ENCODE measurements at places on chromosomes 6 and 20. TPM values are rescaled to one million over a fixed set of nuclear protein-coding genes. Genes with fewer than 3 reads are reported as not detected.

The EBF4 gene
- total RNA-seq = 0.99 TPM

The LTB gene
- total RNA-seq = not detected

The SLC16A10 gene
- not detected for total RNA-seq

The SYNDIG1 gene
- 0.17 TPM for total RNA-seq

The HCRTR2 gene
- not detected for total RNA-seq

The SRMS gene
- not detected for total RNA-seq

The HSPA12B gene
- total RNA-seq = 0.17 TPM

The PTPRT gene
- not detected for total RNA-seq

The ID4 gene
- total RNA-seq = 0.83 TPM

The CDH4 gene
- total RNA-seq = 4.8 TPM

The NQO2 gene
- 18.7 TPM for total RNA-seq

The DEFB124 gene
- total RNA-seq = not detected

The MYCT1 gene
- total RNA-seq = under 0.01 TPM

The KAT14 gene
- 18.5 TPM for total RNA-seq

The LY86 gene
- not detected for total RNA-seq

The SLC35D3 gene
- not detected for total RNA-seq

The MMP24 gene
- total RNA-seq = 0.17 TPM

The PGC gene
- total RNA-seq = not detected

The SGK2 gene
- total RNA-seq = 0.26 TPM

The MOXD1 gene
- 89.8 TPM for total RNA-seq

The SIGLEC1 gene
- total RNA-seq = not detected

The TFAP2C gene
- total RNA-seq = not detected

The GDAP1L1 gene
- total RNA-seq = not detected

The TM9SF4 gene
- 22.3 TPM for total RNA-seq

The NNAT gene
- 0.83 TPM for total RNA-seq

The SDHAF4 gene
- 8.7 TPM for total RNA-seq

The WFDC5 gene
- not detected for total RNA-seq

The RCAN2 gene
- total RNA-seq = 5.6 TPM

The PBOV1 gene
- not detected for total RNA-seq

The NUDT3 gene
- total RNA-seq = 11.6 TPM

The RUNX2 gene
- total RNA-seq = 2.1 TPM

The TMEM14B gene
- total RNA-seq = 52.1 TPM

The CRYBG1 gene
- 2.1 TPM for total RNA-seq

The RIN2 gene
- 61.4 TPM for total RNA-seq

The SLC25A27 gene
- total RNA-seq = 12.6 TPM
